ENCODE measurements at places on chromosomes 2 and 18. TPM values are rescaled to one million over a fixed set of nuclear protein-coding genes. Genes with fewer than 3 reads are reported as not detected.

DNA sequence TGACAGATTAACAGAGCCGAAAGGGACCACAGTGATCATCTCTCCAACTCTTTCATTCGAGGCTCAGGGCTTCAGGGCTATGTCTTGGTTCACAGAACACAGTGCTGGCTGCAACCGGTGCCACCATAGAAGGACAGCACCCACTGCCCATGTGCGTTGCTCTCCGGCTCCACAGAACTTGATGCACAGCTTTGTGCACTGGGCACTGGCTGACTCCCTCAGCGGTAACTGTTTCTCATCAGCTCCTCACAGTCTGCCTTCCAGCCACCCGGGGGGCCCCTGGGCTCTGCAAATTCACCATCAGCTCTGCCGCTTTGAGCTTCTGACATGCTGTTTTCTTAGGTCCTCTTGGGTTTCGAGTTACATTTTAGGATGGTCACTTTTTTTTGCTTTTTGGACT lies 124.3 kb upstream of the RAB12 start:
- DNase-seq: no peak

DNA sequence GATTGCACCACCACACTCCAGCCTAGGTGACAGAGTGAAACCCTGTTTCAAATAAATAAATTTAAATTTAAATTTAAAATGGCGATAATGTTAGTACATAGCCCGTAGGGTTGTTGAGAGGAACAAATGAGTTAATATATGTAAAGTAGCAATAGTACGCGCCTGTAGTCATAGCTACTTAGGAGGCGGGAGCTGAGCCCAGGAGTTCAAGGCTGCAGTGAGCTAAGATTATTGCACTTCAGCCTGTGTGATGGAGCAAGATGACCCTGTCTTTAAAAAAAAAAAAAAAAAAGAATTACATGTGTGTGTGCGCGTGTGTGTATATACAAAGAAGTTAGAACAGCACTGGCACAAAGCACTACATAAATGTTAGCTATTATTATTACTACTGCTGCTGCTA lies 117.4 kb upstream of the ARL5A start:
- no peak for DNase-seq

DNA sequence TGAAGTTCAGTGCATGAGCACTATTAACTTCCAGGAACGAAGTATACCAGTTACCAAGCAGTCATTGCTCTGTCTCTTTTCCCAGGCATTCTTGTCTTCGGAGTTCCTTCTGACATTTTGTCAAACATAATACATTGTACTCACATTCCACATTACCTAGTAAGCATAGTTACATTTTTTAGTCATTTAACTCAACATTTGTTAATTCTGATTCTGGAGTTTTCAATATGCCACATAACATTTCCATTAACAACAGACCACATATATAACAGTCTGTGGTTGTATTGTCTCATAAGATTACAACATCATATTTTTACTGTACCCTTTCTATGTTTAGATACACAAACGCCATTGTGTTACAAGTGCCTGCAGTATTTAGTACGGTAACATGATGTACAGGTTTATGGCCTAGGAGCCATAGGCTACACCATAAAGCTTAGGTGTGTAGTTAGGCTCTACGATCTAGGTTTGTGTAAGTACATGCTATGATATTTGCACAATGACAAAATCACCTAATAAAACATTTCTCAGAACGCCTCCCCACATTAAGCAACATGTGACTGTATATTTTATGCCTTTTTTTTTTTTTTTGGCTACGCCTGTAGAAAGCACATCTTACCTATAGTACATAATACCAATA lies 187.1 kb downstream of the DYM start:
- no peak for DNase-seq

- no peak for DNase-seq
Measured at GRCh38 chr2:118319271-118319684, 231.0 kb downstream of the INSIG2 start.

DNA sequence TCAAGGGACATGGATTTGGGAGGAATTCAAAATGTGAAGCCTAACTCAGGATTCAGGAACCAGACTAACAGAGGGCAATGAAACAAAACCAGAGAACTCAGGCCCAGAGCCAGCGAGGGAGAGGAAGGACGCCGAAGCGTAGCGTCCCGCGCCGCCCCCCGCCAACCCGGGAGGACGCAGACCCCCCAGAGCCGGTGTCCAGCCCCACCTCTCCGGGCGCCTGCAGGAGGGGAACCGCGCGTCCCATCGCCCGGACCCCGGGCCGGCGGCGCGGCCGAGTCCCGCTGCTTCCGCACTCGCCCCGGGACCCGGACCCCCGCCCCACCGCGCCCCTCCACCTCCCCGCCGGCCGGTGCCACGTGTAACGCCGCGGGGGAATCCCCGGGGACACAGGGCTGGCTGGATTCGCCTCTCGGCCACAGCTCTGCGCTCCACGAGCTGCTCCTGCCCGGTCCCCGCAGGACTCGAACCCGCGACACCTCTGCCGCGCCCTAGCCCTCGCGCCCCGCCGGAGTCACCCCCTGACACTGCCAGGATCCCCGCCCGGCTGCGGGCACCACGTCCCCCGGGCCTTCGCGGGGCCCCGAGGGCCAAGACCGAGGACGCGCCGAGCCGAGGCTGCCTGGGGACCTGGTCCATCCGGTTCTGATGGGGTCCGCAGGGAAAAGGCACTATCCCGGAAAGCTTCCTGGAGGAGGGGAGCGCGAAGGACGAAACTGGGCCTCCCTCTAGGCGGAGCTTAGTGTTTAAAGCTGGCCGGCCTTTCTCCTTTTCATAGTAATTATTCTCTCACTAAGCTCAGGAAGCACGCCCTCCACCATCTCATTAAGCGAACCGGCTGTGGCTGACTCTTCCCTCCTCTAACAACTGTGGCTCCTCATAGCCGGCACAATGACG lies 40.4 kb upstream of the FAM124B start:
- no peak for DNase-seq

DNA sequence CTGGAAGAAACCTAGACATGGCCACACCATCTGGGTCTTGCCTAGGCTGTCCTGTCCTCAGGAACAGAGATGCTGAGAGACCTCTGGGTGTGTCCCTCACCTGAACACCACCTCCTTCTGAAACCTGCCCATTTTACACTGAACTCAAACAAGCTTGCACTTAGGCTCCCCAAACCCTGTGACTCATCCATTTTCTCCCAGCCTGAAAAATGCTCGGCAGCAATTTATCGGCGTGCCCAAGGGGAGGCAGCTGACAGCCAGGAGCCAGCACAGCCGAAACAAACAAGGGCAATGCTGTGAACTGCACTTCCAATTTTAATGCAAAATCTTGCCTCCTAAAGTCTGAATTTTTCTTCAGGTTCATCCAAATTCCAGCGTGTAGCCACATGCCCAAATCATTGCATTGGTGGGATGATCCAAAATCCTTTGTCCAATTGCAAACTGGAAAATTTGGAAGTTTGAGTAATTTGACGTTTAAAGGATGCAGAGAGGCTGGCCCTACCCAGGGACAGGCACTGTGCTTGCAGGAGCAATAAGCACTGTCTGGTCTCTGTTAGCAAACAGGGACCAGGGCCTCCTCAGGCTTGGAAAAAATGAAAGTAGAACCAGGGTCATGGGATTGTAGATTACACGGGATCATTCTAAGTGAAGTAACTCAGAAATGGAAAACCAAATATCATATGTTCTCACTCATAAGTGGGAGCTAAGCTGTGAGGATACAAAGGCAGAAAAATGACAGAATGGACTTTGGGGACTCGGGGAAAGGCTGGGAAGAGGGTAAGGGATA lies 67.7 kb downstream of the GALNT14 start:
- DNase-seq: no peak

The POTEF gene
- not detected for polyA plus RNA-seq

The IL36RN gene
- polyA plus RNA-seq: not detected

The GPAT2 gene
- 0.64 TPM for polyA plus RNA-seq

The ST3GAL5 gene
- 14.8 TPM for polyA plus RNA-seq

The CTLA4 gene
- 54.4 TPM for polyA plus RNA-seq

GRCh38 chr2:728165-728564 lies 51.0 kb upstream of the TMEM18 start:
- DNase-seq: no peak

- DNase-seq: no peak
Measured at GRCh38 chr2:4898706-4899105, 793.5 kb upstream of the SOX11 start.

The IL1RL2 gene
- not detected for polyA plus RNA-seq

DNA sequence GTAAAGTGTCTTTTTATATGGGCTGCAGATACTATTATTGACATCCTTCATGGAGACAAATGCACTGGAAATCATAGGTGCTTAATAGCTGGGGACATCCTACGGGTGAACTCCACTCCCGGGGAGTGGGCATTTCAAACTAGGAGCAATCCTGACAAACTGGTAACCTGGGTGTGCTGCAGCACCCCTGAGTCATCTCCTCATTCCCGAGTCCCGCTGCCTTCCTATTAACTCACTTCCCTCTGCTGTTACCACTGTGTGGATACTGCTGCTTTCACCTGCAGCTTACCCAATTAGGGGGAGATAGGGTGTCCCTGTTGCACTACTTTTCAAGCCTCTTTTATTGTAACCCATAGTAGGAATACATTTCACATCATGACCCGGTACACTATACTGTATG lies 134.2 kb downstream of the RAPGEF4 start:
- DNase-seq: no peak

- no peak for DNase-seq
Measured at GRCh38 chr2:232042911-232043574, 81.5 kb downstream of the DIS3L2 start.
